Astrocyte of the cerebellum (primary cell): ENCODE measurements at places on chromosomes 2 and 18.

GRCh38 chr18:9334329-9334972 is at the start of gene TWSG1:
Gene TWSG1, plus strand, starts transcription at chr18:9334773. Its CDS starts 2,457 bp downstream, at chr18:9337230.
- DNase-seq = peak; percentile 83

GRCh38 chr18:37019157-37019827 is 190.4 kb downstream of the KIAA1328 start:
- peak; percentile 6 for DNase-seq

DNA sequence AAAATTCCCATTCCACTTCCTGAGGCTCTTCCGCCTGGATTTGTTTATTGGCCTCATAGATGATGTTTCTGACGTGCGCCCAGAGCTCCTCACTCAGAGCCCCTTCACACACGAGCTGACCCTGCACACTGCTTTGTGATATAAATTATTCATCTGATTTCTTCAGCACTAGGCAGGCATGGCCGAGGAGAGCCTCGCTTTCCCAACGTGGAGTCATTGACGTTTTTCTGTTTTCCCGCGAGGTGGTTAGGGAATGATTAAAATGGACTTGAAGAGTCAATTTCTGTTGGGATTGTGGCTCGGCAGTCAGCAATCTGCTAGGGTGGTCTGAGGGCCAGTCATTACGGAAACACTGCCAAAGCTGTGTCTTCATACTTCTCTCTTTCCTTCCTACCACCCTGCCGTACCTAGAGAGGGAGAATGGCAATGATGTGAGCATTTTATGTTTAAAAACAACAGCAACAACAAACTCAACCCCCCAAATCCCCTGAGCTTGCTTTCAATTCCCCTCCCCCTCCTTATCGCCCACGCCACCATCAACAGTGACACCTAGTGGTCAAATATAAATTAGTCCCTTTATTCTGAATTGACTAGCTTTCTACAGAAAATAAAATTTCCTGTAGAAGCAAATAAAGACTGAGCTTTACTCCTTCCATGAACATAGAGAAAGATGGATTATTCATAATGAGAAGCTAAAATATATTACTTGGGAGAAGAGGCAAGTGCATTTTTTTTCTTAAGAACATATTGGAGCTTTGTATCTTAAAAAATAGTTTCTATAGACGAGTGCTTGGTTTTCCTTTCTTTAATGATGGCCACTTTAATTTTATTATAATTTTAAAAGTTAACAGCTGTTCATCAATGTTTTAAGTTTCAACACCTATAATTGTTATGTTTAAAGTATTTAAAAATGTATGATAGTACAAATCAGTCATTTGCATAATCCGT is 285.1 kb downstream of the MTX2 start:
- peak; percentile 37 for DNase-seq

GRCh38 chr2:132607426-132608090 is 62.4 kb downstream of the LYPD1 start:
- DNase-seq = no peak

DNA sequence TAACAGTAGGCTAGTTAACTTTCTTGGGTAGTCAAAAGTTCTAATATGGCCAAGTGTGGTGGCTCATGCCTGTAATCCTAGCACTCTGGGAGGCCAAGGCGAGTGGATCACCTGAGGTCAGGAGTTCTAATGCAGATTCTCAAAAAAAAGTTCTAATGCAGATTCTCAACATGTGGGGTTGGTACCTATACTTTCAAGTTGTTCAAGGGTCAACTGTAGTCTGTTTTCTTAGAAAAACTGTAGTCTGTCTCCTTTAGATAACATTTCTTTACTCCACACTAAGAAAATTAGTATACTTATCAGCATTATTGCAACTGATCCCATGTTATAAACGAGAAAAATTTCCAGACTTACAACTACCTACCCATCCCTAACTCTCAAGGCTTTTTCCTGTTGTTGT is 16.6 kb downstream of the INO80D start:
- no peak for DNase-seq

- DNase-seq = no peak
These were observed 41.8 kb downstream of the LDLRAD4 start for GRCh38 chr18:13260197-13260934.

- no peak for DNase-seq
These were observed 18.7 kb upstream of the TMEM200C start for GRCh38 chr18:5914016-5914415.

GRCh38 chr2:147275943-147276342 is 568.9 kb upstream of the ACVR2A start:
- DNase-seq = no peak

GRCh38 chr2:174617120-174617519 is 19.5 kb upstream of the WIPF1 start:
- no peak for DNase-seq

DNA sequence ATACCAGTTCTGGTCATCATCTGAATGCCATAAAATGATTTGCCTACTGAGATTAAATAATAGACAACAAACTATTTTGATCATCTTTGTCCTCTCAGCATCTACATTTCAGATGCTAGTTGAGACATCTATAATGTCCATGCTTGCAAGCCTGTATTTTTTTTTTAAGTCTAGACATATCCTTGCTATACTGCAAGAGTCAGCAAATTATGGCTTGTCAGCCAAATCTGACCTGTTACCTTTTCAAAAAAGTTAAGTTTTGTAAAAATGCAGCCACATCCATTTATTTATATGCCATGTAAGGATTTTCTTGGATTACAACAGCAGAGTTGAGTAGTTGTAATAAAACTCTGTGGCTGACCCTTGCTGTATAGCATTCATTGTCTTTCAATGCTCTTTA is 1355.7 kb upstream of the FAM98A start:
- DNase-seq = no peak

DNA sequence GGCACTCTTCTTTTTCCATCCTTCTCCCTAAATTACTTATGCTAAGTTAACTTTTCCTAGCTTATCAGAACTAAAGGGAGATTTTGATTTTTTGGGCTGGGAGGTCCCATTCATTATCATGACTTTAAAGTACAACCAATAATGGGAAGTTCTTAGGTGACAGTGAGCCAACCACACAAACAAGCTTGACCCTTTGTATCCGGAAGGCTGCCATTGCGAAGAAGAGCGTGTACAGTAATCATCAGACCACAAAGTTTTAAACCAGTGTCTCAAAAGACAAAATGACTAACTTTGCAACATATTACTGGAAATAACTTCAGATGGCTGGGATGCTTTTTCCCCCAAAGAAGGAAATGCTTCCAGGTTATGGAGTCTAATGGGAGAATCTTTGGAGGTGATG is 298.1 kb downstream of the TGIF1 start:
- DNase-seq = no peak

DNA sequence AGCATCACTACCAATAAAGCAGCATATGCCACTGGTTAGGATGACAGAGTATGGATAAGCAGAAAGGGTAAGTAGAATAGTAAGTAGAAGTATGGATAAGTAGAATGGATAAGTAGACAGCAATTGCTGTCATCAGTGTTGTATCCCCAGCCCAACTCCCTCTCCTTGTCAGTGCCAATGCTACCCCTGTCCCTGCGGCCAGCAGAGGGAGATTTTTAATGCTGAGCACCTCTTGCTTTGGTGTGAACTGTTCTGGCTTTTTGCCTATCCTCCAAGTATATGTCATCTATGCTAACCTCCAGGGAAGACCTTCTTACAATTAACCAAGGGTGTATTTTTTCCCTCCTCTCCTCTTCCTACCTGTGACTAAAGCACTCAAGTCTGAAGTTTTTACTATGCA is 136.7 kb upstream of the SPHKAP start:
- no peak for DNase-seq

- no peak for DNase-seq
These were observed 9.0 kb downstream of the ASB1 start for GRCh38 chr2:238435752-238436096.

DNA sequence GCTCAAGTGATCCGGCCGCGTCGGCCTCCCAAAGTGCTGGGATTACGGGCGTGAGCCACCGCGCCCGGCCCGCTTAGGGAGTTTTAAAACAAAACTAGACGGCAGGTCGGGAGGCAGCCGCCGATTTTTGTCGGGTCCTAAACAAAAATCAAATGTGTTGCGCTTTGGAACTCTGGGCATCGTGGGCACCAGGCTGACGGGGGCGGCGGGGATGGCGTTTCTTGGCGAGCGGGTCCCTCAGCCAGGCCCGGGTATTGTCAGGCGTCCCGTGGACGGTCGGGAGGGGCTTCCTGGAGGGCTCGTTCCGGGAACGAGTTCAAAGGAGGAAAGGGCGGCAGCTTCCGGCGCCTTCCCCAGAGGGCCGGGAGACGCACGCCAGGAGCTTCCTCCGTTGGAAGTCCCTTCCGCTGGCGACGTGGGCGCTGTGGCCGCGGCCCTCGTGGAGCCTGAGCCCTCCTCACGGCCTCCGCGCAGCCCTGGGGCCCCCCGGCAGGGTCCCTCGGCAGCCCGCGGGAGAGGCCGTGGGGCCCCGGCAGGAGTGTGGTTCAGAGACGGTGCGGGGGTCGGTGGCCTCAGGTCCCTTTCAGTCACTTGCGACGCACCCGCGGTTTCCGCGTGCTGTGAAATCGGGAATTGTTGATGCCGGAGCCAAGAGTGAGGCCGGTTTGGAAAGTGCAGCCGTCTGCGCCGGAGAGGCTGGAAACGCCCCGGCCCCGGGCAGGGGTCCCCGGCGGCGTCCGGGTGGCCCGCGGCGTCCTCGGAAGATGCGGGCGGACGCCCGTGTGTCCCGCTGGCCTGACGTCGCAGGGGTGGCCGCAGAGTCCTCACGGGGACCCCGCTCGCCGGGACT is 59.3 kb downstream of the EMILIN2 start:
- no peak for DNase-seq

DNA sequence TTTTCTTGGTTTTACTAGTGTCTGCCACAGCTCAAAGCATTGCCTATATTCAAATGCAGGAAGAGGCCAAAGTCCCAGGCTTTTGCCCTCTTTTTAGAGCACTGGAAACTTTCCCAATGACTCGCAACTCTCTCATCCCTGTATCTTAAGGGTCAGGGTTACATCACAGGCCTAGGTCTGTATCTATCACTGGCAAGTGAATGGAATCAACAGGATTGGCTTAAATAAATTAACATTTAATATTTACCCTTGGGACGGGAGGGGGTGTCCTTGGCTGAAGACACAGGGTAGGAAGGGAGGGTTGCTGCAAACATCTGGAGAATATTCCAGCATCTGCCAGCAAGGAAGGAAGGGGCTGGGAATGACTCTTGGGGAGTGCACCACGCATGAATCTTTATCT is 242.6 kb downstream of the SLC4A3 start:
- no peak for DNase-seq

DNA sequence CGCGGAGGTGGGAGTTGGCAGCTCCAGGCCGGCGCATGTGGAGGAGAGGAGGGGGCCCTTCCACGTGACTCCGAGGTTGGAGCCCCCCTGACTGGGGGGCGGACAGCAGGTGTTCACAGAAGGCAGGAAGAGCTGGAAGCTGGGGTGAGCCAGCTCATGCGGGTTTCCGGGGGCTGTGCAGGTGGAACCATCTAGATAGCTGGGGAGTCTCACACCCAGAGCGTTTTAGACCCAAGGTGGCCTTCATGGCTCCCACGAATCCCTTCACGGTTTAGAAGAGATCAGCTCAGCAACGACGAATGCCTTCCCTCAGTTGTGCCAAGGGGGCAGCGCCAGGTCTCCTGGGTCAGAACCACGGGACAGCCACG is 740.5 kb upstream of the SALL3 start:
- no peak for DNase-seq

DNA sequence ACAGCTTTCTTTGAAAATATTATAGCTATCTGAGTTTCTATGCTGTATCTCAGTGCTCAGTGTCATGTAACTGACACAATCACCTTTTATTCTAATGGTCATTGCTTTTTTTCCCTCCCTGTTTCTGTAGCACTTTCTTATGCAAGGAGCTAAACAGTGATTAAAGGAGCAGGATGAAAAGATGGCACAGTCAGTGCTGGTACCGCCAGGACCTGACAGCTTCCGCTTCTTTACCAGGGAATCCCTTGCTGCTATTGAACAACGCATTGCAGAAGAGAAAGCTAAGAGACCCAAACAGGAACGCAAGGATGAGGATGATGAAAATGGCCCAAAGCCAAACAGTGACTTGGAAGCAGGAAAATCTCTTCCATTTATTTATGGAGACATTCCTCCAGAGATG is 56.4 kb downstream of the SCN2A start:
- DNase-seq = no peak

GRCh38 chr2:184835398-184835715 is 237.0 kb downstream of the ZNF804A start:
- no peak for DNase-seq

DNA sequence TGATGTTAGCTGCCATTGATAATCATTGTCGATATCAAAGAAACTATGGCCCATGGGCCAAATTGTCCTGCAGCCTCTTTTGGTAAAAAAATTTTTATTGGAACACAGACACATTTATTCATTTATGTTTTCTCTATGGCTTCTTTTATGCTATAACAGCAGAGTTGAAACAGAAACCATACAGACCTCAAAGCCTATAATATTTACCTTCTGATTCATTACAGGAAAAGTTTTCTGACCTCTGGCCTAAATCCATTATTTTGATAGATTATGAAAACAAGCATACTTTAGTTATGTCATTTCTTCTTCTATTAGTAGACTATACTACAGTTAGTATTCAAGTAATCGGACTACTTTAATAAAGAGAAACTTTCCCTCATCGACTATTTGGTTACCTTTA is 349.7 kb upstream of the GALNT5 start:
- DNase-seq = no peak

- DNase-seq = no peak
These were observed 144.1 kb upstream of the MGAT5 start for GRCh38 chr2:134109725-134110124.

DNA sequence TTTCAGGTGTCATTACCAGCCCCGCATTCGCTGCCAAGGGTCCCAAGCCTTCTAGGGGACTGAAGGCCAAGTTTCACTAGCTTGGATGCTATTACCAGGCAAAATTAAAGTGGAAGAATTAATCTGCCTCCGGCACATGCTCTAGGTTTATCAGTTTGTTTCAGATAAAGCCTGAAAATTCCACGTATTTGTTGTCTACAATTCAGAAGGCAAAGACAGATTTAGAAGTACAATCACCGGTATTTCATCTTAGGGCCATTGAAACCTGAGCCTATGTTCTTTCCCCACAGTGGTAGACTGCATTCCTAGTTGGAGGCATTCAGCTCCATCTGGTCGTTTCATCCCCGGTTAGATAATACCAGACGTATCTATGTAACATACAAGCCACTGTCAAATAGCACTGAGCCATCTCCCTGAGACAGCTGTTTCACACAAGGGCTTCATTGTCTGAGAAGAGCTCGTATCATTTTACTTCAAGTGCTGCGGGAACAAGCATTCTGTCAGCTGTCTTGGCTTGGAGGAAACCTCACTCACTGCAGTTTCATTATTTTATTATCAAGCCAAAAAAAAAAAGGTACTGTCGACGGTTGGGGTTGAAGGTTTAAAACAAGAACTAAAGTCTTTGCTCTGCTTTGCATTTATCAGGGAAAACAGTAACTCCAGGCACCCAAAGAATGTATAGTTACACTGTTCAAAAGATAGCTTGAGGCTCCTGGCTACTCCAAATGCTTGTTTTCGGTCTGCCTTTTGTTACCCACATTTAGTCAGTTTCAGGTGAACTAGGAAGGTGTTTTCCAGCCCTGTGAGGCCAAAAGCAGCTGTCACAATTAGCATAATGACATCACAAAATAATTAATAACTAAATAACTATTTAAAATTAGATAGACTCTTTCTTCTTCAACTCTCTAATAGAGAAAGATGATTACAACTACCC is 76.7 kb downstream of the TGIF1 start:
- DNase-seq = no peak
